ENCODE measurements at places on chromosomes 11 and 22. TPM values are rescaled to one million over a fixed set of nuclear protein-coding genes. Genes with fewer than 3 reads are reported as not detected.

PTPMT1 gene
- 60.4 TPM for polyA plus RNA-seq

MAP6 gene
- 115 TPM for polyA plus RNA-seq

DEUP1 gene
- polyA plus RNA-seq = 4.7 TPM

C11orf54 gene
- polyA plus RNA-seq = 18.1 TPM

BRSK2 gene
- 1.7 TPM for polyA plus RNA-seq

TBX1 gene
- polyA plus RNA-seq = not detected
